ENCODE measurements at places on chromosomes 6 and 20.

- DNase-seq: no peak
These were observed 15.7 kb upstream of the HLA-A start for GRCh38 chr6:29926413-29927274.

DNA sequence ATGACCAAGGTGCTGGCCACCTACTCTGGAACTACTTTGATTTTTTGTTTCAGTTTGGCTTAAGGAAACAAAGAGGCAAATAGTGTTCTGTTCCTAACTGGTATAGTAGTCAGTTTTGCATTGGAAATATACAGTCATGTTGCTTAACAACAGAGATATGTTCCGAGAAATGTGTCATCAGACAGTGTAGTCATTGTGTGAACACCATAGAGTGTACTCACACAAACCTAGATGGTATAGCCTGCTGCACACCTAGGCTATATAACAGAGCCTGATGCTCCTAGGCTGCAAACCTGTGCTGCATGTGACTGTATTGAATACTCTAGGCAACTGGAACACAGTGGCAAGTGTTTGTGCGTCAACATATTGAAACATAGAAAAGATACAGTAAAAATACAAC, 80.4 kb downstream of the ARID1B start:
- peak; percentile 67 for DNase-seq

DNA sequence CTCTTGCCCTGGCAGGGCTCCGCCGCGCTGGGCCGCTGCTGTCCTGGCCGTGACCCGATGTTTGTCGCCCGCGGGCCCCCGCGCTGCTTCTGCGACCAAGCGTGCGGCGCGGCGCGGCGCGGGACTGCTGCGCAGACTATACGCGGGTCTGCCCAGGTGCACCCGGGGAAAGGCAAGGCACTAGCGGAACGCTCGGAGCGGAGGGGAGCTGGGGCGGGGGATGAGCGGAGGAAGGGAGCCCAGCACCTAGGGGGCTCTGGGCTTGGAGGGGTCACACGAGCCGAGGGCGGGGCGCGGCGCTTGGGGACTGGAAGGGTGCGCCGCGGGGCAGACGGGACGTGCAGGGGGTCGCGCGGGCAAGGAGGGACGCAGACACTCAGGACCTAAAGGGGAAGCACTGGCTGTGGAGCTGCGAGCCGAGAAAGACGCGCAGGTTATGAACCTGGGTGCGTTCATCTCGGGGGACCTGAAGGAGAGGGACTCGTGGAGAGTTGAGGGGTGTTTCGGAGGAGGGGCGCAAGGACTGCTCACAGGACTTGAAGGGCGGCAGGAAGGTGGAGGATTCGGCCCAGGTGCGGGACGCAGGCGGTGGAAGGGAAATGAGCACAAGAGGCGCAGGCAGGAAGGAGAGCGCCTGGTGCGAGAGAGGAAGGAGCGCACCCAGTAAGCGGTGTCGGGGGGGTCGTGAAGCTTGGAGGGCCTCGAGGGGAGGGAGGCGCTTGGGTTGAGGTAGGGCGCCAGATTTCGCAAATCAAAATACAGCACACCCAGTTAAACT, 40.8 kb upstream of the ZNFX1 start:
- peak; percentile 41 for DNase-seq

DNA sequence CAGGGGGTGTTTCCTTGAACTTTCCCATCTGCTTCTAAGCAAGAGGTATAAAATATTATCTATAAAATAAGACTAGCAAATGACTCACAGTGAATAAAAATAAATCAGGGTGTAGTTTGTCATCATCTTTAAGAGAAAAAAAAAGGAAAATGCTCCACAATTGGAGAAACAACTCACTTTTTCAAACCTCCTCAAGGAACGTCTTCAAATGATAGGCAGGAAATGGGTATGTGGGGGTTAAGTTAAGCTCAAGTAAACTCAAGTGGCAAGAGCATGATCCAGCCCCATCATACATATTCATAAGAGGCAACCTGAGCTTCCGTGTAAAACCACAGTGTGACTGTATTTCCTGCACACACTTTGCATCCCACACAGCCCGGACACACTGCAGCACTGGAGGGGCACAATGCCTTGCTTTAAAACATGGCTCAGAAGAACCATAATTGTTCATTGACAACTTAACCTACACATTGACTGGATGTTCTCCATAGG, 58.5 kb upstream of the CEP85L start:
- DNase-seq: peak; percentile 55

GRCh38 chr20:11895861-11896387, 21.8 kb upstream of the BTBD3 start:
- DNase-seq: no peak

DNA sequence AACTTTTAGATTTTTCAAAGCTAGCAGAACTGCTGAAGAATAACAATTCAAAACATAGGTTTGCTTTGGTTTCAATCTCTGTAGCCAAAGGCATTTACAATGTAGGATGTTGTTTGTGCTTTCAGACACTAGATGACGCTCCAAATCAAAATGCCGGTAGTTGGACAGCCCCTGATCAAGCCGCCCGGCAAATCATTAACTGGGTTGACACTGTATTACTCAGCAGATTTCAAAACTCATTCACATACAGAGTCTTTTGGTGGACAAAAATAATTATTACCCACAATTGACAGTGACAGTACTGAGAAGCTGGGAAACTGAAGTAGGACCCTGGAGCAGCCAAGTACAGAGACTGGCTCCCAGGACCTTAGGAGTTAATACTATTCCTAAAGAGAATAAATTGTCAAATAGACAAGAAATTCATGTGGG, 21.3 kb upstream of the HFE start:
- peak; percentile 81 for DNase-seq

DNA sequence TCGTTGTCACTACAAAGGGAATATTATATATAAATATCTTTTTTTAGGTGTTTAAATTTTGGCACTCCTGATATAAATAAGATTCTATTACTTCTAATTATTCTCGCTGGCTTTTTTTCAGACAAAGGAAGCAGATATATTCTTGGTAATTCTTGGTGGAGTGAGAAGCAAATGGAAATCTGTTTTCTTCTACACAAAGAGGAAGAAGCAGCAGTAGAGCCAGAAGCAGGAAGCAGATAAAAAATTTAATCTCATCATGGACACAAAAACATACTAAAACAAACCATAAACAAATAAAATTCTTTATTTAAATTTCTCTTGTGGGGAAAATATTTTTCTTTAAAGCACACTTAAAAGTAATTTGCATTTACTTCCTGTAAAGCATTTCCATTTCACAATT, 3.7 kb upstream of the KIAA0319 start:
- DNase-seq: no peak

- DNase-seq: no peak
These were observed 122.2 kb downstream of the RFPL4B start for GRCh38 chr6:112469306-112469705.

DNA sequence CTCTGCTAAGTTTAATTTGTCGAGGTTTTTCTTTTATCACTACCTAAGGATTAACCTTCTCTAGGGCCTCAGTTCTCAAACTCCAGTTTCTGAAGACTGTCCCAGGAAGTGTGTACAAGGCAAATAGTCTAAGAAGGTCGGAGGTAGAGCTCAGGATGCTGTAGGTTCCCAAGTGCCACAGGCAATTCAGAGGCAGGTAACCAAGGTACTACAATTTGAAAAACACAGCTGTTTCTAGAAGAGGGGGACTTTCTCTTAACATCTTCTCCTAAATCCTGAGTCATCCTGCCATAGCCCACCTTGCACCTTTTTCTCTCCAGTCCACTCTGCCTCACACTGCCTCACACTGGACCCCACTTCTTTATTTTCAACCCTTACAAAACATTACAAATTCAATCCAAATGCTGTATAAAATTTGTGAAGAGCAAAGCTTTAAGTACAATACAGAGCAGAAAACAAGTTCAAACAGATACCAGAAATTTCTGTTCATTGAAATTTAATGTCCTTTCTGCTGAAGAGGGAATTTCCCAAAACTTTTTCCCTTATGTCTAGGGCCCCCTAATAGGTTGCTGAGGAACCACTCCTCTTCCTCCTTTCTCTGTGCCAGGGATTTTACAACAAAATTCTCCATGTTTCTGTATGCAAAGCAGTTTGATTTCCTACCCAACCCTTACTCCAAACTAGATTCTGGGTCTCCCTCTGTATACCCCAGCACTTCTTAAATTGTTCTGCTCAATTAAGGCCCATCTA, 43.0 kb downstream of the FRK start:
- no peak for DNase-seq

DNA sequence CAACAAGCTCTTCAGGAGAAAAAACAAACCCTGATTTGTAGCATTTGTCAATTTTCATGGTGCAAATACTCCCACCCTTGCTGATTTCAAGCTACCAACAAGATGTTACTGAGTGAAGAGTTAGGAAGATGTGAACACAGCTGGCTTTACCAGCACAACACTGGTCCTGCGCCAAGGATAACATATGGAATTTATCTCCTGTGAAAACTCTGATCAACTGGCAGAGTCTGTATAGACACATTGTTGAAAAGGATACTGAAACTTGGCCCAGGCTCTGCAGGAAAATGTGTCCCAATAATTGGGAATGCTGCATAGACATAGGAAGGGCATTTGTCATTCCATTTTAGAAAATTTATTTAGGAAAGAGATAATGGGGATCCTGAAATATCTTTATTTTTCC, 29.0 kb downstream of the OTOR start:
- no peak for DNase-seq

- DNase-seq: no peak
These were observed 270.9 kb upstream of the SULF2 start for GRCh38 chr20:48056218-48056617.

DNA sequence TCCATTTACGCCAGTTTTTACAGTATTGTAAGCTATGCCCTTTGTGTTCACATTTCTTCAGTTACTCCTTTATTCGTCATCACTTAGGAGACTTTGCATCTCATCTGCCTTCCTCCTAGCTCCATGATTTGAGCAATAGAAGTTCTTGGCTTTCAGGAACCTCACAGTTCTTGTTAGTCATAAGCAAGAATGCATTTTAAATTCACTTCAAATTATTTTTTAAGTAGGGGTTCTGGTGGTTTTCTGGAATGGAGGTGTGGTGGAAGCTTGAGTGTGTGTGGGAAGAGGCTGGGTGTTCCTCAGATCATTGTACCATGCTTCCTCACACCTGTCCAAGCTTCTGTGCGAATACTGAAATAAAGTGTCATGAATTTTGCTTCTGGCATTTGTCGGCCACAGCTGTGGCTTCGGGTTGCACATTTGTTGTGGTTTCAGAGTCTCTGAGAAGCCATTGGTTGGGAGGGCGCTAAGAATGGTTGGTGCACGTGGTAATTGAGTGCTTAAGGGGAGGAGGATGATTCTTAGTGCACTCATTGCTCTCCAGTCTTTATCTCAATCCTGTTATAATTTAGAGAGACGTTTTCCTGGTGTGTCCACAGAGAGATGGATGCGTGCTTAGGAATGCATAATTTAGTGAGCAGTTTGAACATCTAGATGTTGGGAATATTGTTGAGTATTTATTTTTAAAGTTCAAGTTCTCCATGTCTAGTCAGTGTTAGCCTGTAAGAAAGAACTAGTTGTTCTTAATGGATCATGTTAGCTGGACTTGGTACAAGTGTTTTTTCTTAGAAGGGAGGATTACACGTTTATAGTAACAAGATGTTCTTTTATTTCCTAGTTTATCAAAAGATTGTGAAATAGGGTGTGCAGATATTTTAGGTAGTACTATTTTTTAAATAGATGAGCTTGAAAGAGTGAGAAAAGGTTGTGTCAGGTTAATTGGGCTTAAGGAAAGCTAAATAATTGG, 31.9 kb downstream of the FOXO3 start:
- no peak for DNase-seq

DNA sequence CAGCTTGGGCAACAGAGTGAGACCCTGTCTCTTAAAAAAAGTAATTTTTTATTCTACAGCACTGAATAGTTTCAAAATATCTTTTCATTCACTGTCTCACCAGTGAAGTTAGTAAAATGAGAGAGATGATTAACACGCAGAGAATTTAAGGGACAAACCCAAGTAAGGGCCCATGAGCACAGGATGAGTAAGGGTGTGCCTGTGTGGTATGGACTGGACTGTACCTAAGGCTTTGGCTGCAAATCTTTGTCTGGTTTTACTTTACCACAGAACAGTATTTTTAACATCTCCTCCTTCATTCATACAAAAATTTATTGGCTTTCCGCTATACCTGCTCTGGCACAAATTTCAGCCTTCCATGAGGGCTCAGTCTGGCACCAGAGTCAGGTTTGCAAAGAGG, 433.3 kb downstream of the UTRN start:
- no peak for DNase-seq

DNA sequence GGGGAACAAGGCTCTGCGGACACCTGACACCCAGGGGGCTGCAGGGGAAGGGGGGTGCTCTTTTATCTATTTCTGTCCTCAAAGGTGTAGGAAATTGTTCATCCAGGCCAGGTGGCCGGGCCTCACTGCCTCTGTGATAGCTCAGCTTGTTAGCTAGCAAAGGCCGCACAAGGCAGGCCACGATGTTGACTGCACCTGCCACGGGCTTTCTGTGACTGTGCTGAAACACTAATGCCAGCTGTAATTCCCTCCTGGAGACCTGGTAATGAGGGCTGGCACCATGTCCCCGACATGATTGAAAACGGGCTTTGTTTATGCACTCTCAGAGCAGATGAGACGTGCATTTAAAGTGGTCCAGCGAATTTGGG, 61.4 kb upstream of the APCDD1L start:
- DNase-seq: peak; percentile 16

DNA sequence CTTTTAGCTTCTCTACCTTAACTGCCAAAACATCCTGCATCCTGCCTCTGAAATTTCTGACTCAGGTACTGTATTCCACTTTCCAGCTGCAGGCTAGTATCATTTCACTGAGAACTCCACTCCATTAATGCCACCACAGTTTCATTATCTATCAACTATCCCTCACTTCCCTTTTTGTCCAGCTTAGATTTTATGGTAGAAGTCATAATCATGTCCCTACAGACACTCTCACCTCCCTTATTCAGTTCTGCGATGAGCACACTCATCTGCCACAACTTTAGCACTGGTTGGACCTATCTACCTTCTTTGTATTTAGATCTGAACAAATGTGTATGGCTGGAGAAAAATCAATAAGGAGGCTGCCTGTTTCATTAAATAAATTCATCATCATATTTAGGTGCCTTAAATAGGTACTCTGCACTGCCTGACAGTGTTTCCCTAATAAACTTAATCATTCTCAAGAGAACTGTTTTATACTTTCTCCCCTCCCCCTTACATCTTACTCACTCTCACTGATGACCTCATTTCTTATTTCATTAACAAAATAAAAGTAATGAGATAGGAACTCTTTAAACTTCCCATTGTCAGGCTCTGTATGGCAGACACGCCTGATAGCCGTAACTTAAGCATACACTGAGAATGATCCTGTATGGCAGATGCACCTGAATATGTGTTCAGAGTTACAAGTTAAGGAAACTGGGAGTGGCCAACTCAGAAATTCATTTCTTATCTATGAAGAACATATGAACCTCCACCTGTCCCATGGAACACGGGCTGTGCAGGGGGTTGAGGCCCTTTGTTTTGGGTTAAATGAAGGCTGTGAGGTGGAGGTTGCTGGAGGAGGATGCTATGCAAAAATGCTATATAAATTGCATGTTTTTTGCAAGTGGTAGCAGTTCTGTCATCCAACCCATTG, 95.3 kb upstream of the MAN1A1 start:
- DNase-seq: no peak

DNA sequence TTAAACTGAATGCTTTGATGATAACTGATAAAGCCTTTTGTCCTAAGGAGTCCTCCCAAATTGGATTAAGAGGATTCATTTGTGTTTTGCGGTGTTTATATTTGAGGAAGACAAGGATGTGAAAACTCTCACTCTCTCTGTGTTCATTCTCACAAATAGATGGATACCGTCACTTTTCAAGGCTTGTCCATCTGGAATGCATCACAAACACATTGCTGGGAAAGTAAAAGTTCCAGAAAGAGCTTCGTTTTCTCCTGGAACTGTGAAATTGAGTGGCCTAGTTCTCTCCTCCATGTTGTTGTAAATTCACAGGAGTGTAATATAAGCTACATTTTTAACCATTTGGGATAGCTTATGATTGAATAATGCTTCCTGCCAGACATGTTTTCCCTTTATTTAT, 581.6 kb upstream of the FLRT3 start:
- DNase-seq: no peak

Measured in NCI-H526 (cell line).